ENCODE measurements at places on chromosomes 1 and 21.

GRCh38 chr21:42570841-42571387 is 57.3 kb downstream of the SLC37A1 start:
- DNase-seq: no peak

GRCh38 chr1:206049293-206049692 is 3.7 kb upstream of the RHEX start:
- no peak for DNase-seq

DNA sequence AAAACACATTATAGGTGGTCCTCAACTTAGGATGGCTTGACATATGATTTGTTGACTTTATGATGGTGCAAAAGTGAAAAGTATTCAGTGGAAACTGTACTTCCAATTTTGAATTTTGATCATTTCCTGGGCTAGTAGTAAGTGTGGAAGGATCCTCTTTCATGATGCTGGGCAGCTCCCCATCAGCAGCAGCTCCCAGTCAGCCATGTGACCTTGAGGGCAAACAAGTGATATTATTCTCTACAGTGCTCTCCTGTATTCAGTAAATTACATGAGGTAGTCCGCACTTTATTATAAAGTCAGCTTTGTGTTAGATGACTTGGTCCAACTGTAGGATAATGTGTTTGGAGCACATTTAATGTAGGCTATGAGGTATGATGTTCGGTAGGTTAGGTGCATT is 36.4 kb downstream of the SLC22A15 start:
- no peak for DNase-seq

- DNase-seq: no peak
Measured at GRCh38 chr1:111814642-111815041, 58.9 kb downstream of the DDX20 start.

- DNase-seq: no peak
Measured at GRCh38 chr1:201711811-201712210, 117.1 kb upstream of the IPO9 start.

- DNase-seq: no peak
Measured at GRCh38 chr1:56071351-56071750, 508.0 kb downstream of the PLPP3 start.

- DNase-seq: no peak
Measured at GRCh38 chr1:17137441-17137840, 18.2 kb upstream of the PADI2 start.

GRCh38 chr1:246728311-246728710 is 4.1 kb downstream of the SCCPDH start:
- DNase-seq: no peak

- no peak for DNase-seq
Measured at GRCh38 chr1:39933956-39934941, 20.7 kb upstream of the MFSD2A start.

DNA sequence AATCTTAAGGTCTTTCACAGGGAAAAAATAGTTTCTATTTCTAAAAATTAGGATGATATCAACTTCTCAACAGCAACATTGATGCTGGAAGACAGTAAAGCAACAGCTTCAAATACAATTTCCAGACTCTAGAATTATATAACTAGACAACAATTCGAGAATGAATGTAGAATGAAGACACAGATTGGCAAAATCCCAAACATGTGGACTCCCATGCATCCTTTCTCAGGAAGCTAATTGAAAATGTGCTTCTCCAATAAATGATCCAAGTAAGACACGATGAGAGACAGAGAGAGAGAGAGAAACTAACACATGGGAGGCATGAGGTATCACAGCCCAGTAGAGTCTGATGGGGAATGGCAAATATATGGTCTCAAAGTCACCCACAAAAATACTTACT is 21.5 kb upstream of the SIM2 start:
- no peak for DNase-seq

DNA sequence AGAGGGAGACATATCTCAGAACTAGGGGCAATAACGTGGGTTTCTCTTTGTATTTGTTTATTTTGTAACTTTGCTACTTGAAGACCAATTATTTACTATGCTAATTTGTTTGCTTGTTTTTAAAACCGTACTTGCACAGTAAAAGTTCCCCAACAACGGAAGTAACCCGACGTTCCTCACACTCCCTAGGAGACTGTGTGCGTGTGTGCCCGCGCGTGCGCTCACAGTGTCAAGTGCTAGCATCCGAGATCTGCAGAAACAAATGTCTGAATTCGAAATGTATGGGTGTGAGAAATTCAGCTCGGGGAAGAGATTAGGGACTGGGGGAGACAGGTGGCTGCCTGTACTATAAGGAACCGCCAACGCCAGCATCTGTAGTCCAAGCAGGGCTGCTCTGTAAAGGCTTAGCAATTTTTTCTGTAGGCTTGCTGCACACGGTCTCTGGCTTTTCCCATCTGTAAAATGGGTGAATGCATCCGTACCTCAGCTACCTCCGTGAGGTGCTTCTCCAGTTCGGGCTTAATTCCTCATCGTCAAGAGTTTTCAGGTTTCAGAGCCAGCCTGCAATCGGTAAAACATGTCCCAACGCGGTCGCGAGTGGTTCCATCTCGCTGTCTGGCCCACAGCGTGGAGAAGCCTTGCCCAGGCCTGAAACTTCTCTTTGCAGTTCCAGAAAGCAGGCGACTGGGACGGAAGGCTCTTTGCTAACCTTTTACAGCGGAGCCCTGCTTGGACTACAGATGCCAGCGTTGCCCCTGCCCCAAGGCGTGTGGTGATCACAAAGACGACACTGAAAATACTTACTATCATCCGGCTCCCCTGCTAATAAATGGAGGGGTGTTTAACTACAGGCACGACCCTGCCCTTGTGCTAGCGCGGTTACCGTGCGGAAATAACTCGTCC is 1.3 kb upstream of the OLIG2 start:
- DNase-seq: no peak

- DNase-seq: no peak
Measured at GRCh38 chr1:209202830-209203532, 380.5 kb upstream of the CAMK1G start.

DNA sequence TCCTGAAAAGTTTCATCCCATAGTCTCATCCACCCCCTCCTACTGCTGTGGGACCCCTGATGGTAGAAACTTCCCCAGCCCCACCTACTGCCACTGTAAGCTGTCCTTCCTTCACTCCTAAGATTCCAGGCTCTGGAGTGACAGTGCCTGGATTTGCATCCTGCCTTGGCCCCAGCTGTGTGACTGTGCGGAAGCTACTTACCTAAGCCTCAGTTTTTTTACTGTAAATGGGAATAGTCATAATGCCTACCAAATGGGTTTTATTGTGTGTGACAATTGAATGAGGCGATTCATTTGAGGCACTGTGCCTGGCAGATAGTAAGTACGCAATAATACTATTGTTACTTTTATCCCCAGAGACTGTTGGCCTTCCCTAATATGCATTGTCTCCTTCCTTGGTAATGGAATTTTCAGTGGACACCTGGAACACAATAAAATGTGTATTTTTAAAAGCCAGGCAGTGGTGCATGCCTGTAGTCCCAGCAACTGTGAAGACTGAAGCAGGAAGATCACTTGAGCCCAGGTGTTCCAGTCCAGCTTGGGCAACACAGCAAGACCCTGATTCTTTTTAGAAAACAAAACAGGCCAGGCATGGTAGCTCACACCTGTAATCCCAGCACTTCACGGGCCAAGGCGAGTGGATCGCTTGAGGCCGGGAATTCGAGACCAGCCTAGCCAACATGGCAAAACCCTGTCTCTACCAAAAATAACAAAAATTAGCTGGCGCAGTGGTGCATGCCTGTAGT is 55.0 kb upstream of the ZNF326 start:
- no peak for DNase-seq

DNA sequence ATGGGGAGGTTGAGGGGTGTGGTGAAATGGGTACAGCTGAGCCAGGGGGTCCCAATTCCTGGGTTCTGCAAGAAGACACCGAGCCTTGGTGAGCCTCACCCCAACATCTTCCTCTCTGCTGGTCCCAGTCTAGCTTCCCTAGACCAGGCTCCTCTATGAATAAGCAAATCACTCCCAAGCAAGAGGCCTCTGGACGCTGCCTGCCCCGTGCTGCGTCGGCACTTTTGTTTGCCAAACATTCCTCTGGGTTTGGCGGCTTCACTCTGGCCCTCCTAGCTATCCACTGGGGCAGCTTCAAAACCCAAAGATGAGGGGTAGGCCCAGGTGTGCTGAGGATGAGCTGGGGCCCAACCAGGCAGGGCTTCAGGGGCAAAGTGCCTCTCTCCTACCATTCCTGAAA is 137.1 kb upstream of the CD34 start:
- no peak for DNase-seq

- DNase-seq: no peak
Measured at GRCh38 chr1:79791488-79792218, 785.1 kb upstream of the ADGRL4 start.

DNA sequence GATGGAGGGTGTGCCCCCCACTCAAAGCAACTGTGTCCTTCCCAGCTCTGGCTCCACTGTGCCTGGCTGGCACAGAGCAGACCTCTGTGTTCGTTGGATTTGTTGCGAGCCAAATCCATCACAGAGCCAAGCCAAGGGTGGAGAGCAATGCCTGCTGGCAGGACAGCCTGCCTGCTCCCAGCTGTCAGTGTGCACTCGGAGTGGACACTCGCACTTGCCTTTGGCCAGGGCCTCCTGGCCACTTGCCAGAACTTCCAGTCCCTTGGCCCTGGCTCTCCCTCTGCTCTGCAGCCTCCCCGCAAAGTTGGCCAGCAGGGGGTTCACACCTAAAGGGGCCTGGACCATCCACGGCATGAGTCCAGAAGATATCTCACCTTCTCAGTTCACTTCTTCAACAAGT is 16.4 kb downstream of the HEYL start:
- no peak for DNase-seq

DNA sequence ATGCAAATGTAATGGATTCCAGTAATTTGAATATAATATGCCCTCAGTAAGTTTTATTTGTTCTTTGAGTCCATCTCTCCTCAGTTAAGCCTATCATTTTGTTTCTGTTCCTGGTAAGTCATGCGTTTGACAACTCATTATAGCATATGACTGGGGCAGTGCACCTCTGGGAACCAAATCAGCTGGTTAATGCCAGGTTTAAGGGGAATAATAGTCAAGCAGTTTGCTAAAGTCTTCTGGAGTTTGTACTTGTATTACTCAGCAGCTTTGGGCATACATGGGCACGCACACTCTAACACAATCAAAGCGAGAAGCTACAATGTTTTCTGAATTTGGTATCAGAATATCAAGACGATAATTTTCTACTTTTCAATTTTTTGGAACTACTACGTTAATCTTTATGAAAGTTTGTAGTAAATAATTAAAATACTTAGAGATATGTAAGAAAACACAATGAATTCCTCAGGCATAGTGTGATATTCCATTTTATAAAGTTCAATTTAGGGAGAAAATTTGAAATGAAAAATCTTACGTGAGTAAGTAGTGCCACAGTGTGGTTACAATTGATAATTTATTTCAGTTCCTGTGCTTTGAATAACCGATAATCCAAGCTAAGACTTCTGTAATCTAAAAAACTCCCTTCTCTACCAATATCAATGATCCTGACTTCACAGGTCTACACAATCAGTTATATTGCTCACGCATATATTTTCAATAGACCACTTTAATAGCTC is 43.8 kb upstream of the KCTD3 start:
- no peak for DNase-seq

DNA sequence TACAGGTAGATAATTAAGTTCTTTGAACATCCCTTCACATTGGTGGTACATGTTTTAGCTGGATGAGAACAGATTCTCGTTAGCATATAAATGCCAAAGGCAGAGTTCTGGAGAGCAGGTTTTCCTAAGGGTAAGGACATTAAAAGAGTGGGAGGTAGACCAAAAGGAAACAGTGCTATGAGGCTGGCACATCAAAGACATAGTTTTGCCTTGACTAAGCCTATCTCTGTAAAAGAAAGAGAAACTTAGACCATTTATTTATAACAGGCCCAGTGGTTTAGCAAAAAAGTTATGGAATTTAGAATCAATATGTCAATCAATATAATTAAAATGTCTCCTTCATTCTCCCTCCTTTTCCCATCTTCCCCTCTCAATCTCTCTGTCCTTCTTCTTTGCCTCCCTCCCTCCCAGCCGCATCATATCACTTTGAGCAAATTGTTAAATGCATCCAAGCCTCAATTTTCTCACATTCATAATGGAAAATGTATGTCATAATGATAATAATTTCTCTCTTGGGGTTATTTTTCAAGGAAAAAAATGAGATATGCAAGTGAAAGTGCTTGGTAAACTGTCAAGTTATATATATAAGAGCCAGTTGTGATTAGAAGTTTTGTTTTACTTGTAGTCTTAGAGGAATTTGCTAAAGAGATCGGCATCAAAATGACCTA is 209.9 kb upstream of the SGIP1 start:
- no peak for DNase-seq

Measured in SHP77 treated with DMSO at 0.1 percent for 48 hours (cell line).